Fibroblast of skin of left quadriceps (primary cell): ENCODE measurements at places on chromosomes 1 and 21.

DNA sequence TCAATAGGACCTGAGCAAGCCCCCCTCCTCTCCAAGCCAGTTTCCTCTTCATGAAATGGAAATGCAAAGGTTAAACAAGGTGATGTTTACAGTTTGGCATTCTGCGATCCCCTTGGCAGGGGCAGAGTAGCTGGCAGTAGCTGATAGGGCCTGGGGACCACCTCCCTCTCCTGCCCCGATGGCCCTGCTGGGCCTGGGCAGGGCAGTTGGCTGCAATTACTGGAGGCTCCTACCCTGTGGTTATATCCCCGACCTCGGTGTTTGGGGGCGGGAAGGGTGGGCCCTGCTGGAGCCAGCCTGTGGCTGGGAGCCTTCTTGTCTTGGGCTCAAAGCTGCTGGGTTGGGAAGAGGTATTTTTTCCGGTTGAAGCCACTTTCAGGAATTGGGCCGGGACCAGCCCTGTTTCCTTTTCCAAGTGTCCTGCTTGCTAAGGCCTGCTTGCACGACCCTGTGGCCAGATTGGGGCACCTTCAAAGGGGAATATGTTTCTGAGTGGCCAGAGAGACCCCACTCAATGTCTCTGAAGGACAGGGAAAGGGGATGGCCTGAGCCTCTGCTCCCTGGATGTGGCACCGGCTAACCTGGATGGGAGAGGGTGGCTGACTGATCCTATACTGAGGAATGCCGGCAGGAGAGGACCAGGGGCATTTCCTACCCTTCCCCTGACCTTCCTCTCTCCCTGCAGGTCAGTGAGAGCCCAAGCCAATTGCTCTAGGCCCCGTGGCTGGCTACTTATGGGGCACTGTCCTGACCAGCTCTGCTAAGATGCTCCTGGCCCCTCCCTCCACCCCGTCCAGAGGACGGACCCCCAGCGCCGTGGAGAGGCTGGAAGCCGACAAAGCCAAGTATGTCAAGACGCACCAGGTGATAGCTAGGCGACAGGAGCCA is 1.9 kb downstream of the FAM110D start:
- no peak for DNase-seq

- no peak for DNase-seq
Measured at GRCh38 chr1:23803674-23804073, 3.1 kb upstream of the GALE start.

- DNase-seq: no peak
Measured at GRCh38 chr1:206035027-206035426, 11.3 kb upstream of the CTSE start.

GRCh38 chr21:45555251-45555556 is 13.0 kb upstream of the SLC19A1 start:
- no peak for DNase-seq

GRCh38 chr1:224205438-224205840 is 22.4 kb downstream of the DEGS1 start:
- peak; percentile 60 for DNase-seq

DNA sequence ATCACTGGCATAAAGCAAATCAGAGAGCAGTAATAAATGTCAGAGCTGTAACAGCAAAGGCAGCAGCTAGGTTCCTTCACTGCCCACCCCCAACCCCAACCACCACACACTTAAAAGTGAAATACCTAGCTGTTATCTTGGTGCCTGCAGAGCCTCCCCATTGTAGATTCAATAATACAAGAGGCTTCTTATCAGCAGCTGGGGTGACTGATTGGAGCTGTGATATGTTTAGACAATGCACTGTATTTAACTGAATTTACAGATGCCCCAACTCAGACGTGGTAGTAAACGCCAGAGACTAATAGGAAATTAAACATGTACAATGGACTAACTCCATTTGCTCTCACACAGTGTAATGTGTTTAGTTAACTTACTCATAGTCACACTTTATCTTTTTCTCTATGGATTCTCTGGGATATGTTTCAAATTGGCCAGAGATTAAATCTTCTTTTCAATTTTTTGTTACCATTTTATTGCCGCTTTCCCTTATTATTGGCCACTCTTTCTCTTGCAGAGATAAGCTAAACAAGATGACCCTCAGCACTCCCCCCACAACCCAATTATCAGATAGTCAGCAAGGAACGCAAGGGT is 117.1 kb downstream of the ESRRG start:
- no peak for DNase-seq

- no peak for DNase-seq
Measured at GRCh38 chr1:41322101-41322661, 39.1 kb upstream of the FOXO6 start.

- no peak for DNase-seq
Measured at GRCh38 chr1:230112131-230112701, 45.2 kb downstream of the GALNT2 start.

DNA sequence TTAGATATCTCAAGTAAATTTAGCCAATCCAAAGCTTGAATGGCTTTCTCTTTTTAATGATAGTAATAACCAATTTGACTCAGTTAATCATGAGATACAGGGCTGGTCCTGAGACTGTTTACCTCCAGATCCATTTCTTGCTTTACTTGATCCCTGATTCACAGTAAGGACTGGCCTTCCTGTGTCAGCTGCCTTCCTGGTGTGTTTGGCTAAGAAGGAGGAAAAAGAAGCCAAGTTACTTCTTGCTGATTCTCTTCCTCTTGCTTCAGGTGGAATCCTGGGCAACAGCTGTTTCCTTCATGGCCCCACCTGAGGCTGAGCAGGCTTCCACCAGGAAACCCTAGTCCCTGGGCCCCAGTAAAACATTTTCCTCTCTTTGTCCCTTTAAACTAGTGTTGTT is 14.6 kb upstream of the RC3H1 start:
- DNase-seq: no peak

- DNase-seq: no peak
Measured at GRCh38 chr1:40693425-40693824, 1.9 kb downstream of the NFYC start.

DNA sequence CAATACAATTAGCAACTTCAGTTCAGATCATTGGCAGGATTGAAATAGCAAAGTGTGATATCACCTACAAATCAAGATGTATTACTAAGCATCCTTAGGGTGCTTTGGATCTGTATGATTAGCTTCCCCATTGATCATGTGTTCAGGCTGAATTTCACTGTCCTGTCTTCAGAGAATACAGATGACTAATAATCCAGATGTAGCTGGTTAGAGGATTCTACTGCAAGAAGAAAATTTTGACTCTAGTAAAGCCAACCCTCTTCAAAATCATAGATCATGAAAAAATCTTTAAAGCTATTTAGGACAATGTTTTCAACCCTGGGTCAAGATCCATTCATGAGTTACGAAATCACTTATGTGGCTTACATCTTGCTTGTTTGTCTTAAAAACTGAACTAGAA is 184.4 kb downstream of the PTGER3 start:
- no peak for DNase-seq

DNA sequence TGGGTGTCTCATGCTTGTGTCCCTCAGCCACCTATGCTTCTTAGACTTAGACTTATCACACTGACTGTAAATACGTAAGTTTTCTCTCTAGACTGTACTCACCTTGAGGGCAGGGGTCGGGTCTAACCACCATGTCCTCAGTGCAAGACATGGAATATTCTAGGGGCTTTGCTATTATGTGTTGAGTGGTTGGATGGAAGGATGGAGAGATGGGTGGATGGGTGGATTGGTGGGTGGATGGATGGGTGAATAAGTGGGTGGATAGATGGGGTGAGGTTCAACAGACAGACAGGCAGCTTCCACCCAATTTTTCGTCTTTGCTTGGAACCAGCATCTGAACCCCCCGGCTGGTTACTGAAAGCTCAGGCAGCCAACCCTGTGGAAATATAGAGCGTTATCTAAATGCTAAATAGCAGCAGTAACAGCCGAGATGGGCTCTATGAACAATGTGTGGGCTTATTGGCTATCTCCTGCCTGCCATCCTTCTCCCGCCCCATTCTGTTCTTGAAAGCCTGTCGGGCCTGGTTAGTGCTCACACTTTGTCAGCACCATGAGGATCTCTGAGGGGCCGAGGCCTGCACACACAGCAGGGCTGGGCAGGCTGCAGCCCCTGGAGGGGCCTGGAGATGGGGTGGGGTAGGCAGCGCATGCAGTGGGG is 130.7 kb downstream of the ACTL8 start:
- DNase-seq: no peak

DNA sequence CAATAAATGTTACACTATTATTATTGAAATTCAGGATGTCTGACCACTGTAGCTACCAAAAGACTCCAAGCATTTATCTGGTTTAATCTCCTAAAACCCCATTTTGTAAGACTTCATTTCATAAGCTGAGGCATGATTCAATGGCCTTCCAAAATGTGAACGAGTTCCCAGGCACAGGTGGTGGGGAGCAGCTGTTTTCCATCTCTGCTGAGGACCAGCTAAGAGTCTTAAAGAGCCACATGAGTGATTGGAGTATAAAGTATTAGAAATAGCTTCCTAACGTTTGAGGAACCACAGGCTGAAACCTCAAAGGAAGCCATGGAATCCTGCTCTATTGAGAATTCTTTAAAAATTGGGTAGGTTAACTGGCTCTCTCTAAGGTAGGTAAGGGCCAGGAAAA is 44.9 kb downstream of the SEC16B start:
- DNase-seq: no peak

- DNase-seq: peak; percentile 69
Measured at GRCh38 chr1:32100807-32101708, 6.8 kb upstream of the KPNA6 start.

DNA sequence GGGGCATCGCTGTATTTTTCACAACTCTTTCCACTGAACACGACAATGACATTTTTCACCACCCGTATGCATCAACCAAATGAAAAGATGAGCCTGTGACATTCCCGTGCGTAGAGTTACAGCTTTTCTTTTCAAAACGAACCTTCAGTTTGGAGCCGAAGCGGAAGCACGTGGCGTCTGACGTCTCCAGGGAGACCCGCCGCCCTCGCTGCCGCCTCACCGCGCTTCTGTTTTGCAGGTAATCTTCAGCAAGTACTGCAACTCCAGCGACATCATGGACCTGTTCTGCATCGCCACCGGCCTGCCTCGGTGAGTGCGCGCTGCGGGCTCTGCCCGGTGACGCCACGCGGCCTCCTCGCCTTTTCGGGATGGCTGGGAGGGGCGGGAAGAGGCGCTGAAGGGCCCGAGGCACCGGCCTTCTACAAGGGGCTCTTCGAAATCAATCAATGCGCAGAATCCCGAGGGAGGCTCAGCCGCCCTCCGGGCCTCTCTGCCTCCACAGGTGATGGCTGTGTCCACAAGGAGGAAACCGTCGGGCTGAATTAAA is 32.6 kb downstream of the PDE9A start:
- DNase-seq: no peak

DNA sequence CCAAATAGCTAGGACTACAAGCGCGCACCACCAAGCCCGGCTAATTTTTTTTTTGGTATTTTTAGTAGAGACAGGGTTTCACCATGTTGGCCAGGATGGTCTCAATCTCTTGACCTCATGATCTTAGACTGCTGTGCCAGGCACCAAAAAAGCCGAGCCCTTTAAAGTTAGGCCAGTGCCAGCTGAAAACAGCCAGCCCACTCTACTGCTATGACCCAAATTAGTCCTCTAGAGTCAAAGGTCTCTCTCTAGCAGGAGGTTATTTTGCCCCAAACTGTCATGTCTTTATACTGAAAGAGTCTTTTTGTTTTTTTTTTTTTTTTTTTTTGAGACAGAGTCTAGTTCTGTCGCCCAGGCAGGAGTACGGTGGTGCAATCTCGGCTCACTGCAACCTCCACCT is 9.7 kb upstream of the HHIPL2 start:
- DNase-seq: no peak

- no peak for DNase-seq
Measured at GRCh38 chr1:175530622-175531375, 212.6 kb downstream of the TNR start.

DNA sequence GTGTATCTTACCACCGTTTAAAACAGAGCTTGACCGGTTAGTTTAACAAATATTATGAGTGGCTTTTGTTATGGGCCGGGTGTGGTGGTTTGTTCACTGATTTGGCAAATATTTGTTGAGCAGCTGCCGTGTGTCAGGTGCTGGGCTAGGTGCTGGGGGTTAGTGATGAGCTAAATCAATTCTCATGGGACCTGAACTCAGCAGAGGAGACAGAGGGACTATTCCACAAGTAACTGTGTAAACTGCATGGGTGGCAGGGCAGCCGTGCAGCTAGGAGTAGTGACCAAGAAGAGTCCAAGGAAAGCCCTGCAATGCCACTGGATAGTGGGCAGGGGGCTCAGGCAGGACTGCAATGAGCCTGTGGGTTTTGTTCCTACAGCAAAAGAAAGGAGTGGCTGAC is 11.2 kb upstream of the C2CD2 start:
- no peak for DNase-seq

DNA sequence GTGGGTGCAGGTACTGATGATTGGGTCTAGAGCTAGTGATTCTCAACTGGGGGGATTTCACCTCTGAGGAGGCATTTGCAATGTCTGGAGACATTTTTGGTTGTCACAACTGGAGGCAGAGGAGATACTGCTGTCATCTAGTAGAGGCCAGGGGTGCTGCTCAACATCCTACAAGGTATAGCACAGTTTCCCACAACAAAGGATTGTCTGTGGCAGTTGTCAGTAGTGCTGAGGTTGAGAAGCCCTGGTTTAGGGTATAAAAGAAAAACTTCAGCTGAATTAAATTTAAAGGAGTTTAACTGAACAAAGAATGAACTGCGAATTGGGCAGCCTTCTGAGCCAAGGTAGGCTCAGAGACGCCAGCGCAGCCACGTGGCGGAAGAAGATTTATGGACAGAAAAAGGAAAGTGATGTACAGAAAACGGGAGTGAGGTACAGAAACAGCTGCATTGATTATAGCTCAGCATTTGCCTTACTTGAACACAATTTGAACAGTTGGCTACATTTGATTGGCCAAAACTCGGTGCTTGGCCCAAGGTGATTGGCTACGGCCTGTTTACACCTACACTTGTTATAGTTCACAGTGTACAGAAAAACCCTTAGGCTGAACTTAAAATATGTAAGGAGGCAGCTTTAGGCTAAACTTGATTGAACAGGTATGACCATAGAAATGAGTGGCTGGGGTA is 40.4 kb downstream of the MPZL1 start:
- no peak for DNase-seq

- DNase-seq: no peak
Measured at GRCh38 chr21:40053007-40053406, 185.8 kb downstream of the PCP4 start.

DNA sequence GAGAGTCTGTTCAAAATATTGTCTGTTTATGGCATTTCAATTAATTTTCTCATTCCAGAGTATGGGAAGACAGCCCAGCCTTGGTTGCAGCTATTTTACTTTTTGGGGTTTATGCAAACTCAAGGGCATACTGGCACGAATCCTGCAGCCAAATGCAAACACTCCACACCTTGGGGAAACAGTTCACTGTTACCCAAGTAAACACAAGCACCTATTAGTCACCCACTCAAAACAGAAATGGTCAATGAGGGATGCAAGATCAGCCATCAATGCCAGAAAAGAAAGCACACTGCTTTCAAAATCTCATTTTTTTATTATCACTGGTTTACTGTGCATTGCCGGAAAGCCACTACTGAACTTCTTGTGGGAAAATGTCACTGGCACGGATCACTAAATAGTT is 170.6 kb downstream of the RUNX1 start:
- DNase-seq: no peak
